ENCODE measurements at places on chromosomes 6 and 20.

DNA sequence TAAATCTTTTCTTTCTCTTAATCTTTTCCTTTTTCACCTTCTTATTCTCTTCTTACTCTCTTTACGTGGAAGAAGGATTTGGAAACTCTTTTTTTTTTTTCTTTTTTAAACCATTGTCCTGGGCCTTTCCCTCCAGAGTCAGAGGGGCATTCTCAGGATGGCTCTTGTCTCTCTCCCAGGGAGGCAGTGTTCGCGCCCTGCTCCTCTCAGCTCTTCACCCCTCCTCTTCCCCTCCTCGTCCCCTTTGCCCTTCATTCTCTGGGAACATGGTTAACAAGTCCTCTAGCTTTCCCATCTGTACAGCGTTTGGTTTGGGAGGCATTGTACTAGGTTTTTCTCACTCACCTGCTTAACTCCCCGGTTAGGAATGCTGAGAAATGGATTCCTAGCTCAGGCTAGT lies 52.0 kb upstream of the TFB1M start:
- DNase-seq: peak; percentile 6

DNA sequence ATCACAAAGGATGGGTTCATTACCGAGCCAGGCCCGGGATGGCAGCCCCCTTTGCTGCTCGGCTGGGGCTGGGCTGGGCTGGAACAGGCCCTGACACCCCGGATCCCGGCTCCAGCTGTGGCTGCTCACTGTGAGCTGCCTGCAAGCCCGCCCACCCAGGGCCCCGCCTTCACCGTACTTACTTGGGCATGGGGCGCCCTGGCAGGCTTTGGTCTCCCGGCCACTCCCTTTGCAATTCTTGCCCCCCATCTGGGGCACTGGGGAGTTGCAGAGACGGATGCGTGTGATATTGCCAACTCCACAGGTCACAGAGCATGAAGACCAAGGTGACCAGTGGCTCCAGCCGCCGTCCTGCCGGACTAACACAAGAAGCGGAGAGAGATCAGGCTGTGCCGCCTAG lies 16.7 kb downstream of the THBS2 start:
- DNase-seq: no peak

DNA sequence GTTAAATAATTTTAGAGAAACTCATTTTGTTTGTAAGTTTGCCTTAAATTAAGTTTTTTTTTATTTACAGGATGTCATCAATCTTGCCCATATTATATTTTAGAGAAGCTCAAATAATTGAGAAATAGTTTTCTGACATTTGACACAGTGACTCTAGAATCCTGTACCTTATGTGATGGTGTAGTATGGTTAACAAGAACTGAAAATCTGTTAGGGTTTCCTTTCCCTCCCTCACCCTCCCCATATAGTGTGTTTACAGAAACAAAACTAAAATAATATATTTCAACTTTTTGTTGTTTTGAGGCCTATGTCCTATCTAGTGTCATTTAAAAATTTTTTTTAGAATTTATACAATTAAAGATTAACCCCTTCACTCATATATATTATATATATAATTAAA lies 91.8 kb downstream of the SESN1 start:
- DNase-seq: no peak

DNA sequence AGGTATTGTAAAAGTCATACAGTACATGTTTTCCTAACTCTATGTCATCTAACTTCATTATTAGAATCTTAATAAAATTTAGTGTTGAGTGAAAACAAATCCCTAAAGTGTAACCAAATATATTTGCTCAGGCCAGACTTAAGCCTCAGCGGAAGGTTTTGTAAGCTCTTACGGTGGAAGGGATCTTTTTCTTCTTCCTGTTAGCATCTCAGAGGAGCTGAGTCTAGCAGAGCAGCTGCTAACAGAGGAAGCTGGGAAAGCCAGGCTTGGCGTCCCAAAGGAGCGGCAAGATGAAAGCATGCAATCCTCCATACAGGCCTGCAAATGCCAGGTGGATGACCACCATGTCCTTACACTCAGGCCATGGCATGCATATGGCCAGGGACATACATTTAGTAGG lies 72.4 kb downstream of the ADTRP start:
- DNase-seq: no peak

DNA sequence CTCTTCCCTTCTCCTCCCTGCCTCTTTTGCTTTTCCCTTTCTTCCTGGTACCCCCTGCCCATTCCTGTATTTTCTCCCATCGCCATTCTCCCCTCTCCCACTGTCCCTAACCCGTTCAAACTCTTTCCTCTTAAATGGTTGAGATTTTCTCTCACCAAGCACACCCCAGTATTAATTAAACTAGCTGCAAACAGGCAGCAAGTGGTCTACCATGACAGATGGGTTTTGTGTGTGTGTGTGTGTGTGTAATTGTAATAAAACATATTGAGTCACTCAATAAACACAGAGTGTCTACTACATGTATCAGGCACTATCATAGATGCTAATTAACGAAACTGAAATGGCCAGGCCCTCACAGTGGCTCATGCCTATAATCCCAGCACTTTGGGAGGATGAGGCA lies 6.7 kb downstream of the RAET1E start:
- DNase-seq: no peak

GRCh38 chr6:18302561-18303439 lies 38.5 kb upstream of the DEK start:
- no peak for DNase-seq

GRCh38 chr6:47628448-47629272 lies 69.7 kb upstream of the ADGRF4 start:
- DNase-seq: no peak

DNA sequence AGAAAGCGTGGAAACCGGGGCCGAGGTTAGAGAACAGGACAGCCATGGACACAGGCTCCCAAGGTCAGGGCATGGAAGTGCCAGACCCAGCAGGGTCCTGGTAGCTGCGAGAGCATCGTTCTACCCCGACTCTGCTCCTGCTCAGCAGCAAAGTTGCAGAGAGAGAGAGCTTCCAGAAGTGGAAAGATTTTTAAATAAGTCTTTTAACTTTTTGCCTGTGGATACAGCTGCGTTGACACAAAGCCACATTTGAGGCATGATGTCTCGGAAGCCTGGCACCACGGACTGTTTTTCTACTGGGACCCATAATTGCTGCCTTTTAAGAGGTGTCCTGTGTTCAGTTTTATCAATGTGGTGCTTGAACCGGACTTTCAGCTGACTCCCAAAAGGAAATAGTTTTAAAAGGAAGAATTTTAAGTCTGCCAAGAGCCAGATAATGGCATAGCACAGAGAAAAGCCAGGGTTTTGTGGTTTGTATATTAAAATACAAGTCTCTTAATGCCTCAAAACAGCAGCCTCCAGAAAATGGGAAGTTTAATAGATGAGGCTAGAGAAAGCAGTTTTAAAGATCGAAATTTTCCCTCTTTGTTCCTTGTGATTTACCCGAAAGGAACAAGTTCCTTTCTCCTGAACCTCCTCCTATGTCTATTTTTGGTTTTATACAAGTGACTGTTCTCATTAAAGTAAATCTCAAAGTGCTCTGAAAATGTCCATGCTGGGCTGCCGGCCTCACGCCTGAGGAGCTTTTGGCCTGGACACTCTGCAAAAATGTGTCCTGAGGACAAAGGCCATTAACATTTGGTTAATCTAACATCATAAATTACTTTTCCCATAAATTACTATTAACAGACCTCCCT lies 91.5 kb downstream of the RIN2 start:
- DNase-seq: no peak

GRCh38 chr6:19444481-19444880 lies 392.7 kb upstream of the ID4 start:
- DNase-seq: no peak

DNA sequence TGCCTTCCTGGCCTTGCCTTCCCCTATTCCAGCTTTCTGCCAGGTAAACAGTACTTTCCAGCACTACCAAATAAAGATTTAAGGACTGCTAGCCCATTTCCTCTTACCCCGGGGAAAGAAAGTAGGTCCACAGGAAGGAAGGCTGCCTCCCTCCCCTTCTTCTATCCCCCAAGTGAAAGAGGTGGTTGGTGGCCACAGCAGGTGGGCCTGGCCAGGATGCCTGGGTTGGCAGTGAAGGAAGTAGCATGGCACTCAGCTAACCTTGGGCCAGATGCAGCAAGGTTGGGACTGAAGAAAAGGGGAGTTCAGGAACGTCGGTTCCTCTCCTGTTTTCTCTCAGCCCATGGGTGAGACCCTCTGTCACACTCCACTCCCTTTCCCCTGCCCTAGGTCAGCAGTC lies 8.9 kb downstream of the NFKBIL1 start:
- no peak for DNase-seq

- peak; percentile 70 for DNase-seq
These were observed 2.1 kb downstream of the PTPRT start for GRCh38 chr20:43187476-43188233.

- no peak for DNase-seq
These were observed 116.6 kb upstream of the RPS6KA2 start for GRCh38 chr6:166743406-166744222.

- DNase-seq: no peak
These were observed 985.1 kb upstream of the SLC35B3 start for GRCh38 chr6:9420316-9421015.

- DNase-seq: no peak
These were observed 704.4 kb downstream of the UTRN start for GRCh38 chr6:144989319-144990107.

- no peak for DNase-seq
These were observed 420.9 kb upstream of the FLRT3 start for GRCh38 chr20:14758356-14758755.

- no peak for DNase-seq
These were observed 738.6 kb downstream of the C6orf118 start for GRCh38 chr6:164570801-164571200.

- DNase-seq: no peak
These were observed 4.6 kb upstream of the ZSCAN9 start for GRCh38 chr6:28220257-28221133.

DNA sequence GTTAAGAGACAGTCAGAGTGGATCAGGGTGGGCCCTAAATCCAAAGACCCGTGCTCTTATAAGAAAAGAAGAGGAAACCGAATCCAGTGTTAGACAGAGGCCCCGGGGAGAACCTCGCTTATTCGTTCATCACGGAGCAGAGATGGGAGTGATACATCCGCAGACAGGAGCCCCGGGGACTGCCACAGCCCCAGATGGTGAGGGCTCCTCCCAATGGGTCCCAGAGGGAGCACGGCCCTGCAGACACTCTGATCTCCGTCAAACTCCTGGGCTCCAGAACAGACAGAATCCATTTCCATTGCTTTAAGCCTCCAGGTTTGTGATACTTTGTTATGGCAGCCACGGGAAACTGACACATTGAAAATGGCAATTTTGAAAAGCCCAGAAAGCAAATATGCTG lies 47.0 kb downstream of the CDH4 start:
- DNase-seq: no peak

DNA sequence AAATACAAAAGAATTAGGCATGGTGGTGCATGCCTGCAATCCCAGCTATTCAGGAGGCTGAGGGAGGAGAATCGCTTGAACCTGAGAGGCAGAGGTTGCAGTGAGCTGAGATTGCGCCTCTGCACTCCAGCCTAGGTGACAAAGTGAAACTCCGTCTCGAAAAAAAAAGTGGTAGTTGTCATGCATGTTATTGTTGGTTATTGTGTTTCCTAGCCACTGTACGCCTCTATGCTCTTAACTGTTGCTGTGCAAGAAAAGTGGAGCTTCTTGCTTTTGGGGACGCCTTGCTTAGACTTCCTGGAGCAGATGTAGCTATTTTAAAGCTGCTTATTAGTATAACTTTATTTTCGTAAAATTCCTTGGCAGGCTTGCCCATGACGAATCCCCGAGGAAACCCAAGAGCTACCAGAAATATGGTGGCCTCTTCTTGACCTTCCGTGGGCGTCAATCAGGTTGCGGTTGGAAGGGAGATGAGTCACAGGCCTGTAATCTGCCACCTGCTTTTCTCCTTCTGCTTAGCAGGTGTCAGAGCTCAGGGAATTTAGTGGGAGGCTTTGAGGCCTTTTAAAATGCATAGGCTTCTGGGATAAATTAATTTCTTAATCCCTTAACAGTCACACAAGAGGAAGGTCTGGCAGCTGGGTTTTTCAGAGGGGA lies 17.3 kb downstream of the GABRR2 start:
- no peak for DNase-seq

DNA sequence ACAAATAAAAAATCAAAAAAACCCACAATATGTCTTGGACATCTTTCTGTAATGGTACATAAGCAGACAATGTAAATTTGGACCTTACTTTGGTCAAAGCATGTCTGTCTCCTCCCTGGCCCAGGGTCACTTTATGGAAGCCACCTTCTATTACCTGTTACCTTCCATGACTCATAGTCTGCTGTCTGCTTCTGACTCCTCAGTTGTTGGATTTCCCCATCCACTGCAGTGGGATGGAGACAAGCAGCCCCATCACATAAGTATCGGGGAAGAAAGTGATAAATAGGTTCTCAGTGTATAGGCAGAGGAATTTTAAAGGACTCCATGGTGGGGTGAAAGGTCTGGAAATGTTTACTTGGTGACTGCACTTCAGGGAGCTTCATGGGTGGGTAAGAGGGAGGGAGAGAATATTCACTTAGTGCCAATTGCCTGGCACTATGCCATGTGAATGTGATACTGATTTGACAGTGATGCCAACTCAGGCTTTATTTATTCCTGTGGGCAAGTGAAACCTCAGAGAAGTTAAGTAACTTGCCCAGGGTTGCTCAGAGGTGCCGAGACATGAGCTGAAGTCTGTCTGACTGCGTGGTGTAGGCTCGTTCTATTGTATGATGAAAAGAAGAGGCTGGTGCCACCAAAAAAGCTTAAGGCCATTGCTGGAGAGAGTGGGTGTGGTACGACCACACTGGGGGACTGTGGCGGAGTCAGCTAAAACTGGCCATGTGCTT lies 175.6 kb upstream of the RNF24 start:
- no peak for DNase-seq

Data from neuronal stem cell (in vitro differentiated cells).